Cardiac fibroblast (primary cell): ENCODE measurements at places on chromosomes 7 and 10.
A peak's percentile ranks its signal among the peaks of the same experiment; 100 is the strongest.

DNA sequence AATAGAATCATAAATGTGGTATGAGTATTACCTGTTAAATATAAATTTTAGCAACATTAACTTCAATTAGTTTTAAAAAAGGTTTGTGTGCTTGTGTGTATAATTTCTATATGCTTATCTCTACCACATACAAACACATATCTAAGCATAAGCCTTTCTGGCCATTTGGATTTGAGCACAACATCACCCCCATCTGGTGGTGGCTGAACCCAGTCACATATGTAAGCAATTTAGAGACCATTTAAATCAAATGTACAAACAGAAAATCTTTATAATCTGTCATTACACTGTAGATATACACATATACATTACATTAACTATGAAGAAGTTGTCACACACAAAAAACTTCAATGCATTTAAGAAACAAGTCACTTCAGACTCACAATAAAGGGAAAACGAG is 31.7 kb downstream of the GPR22 start:
- peak; percentile 48 for DNase-seq

DNA sequence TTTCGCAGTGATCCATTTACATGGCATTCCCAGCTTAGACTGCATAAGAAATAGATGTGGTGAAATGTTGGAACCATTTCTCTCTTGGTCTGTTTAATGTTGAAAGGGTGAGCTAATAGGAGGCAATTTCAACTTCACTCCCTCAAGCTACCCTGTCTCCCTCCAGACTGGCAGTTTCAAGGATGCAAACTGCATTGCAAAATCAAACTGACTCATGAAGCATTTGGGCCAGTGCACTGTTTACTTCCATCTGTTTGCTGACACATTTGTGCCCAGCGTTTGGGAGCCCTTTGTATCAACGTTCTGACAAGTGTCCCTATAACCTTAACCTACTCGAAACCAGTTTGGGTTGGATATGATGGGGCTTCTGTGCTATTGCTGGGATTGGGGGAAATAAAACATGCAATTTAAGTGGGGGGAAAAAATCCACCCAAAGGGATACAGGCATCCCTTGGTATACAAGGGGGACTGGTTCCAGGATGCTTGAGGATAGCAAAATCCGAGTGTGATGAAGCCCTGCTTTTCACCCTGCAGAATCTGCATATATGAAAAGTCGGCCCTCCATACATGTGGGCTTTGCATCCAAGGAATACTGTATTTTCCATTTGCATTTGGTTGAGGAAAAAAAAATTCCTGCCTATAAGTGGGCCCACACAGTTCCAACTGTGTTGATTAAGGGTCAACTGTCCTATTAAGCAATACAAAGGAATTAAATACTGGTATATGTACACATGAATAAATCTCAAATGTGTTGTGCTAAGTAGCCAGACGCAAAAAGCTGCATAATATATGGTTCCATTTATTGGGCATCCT is 15.6 kb downstream of the RHEB start:
- DNase-seq, result peak; percentile 93

DNA sequence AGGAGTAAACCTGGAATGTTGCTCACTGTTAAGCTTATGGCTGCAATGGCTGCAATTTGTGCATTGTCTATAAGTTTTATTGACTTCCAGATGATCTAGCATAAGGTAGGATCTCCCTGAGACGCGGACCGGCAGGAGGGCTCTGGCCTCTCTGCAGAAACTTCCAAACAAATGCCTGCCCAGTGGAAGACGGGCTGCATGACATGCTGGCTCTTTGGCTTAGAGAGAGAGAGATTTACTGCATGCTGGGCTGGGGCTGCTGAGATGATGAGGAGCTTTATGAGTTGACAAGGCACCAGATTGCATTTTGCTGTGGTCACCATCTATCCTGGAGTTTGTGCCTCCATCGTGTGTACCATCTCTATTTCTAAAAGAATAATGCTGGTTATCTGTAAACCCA is 193.2 kb downstream of the GALNT17 start:
- no peak for DNase-seq

- peak; percentile 38 for DNase-seq
These were observed 41.9 kb downstream of the MGAM2 start for GRCh38 chr7:142153400-142153799.

- no peak for DNase-seq
These were observed 34.0 kb upstream of the CALN1 start for GRCh38 chr7:72446131-72446530.

DNA sequence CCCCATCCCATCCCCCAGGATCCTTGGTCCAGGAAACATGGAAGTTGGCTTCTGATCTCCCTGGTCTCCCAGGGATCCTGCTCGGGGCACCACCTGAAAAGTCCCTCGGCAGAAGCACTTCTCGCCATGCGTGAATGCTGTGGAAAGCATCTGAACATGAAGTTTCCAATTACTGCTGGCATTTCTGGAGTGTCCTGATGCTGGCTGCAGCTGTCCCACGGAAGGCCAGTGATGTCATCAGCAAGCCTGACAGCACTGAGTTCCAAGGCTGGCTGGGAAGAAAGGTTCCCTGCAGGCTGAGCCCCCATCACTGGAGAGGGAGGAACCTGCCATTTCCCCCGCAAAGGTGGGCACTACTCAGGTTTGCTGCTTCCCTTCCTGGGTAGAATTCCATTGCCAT is 71.4 kb downstream of the KCNMA1 start:
- DNase-seq, result no peak

- DNase-seq, result peak; percentile 85
These were observed 2.5 kb downstream of the LRCH4 start for GRCh38 chr7:100583132-100584053.

DNA sequence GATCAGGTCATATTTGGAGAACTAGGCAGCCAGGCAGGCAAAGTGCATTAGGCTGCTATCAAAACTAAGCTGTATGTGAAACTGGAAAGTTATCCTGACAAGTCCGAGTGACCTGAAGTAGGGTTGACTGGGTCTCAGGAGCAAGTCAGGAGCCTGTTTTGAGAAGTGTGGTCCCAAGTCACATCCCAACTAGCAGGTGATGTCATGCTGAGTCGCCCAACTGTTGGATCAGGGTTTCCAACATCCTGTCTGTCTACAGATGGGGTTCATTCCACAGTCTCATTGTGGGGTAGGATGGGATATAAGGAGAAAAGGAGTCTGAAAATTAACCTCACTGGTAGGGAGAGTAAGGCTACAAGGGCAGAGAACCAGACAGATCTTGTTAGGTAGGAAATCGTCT is 27.0 kb downstream of the SLC26A4 start:
- peak; percentile 21 for DNase-seq

DNA sequence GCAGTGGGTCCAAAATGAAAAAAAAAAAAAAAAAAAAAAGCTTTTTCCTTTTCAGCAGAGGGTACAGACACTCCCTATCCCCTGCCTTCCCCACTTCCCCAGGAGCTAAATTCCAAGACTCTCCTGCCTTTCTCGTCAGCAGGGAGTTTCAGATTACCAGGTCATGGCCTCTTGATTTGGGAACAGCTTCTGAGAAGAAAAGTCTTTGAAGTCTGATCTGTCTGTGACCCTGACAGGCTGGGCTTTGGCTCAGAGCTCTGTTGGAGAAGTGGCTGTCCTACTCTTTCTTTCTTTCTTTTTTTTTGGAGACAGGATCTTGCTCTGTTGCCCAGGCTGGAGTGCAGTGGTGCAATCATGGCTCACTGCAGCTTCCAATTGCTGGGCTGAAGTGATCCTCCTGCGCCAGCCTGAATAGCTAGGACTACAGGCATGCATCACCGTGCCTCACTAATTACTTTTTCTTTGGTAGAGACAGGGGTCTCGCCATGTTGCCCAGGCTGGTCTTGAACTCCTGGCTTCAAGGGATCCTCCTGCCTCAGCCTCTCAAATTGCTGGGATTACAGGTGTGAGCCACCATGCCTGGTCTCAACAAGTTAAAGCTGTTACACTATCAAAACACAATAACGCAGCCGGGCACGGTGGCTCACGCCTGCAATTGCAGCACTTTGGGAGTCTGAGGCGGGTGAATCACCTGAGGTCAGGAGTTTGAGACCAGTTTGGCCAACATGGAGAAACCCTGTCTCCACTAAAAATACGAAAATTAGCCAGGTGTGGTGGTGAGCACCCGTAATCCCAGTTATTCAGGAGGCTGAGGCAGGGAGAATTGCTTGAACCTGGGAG is 59.9 kb downstream of the COL26A1 start:
- no peak for DNase-seq

DNA sequence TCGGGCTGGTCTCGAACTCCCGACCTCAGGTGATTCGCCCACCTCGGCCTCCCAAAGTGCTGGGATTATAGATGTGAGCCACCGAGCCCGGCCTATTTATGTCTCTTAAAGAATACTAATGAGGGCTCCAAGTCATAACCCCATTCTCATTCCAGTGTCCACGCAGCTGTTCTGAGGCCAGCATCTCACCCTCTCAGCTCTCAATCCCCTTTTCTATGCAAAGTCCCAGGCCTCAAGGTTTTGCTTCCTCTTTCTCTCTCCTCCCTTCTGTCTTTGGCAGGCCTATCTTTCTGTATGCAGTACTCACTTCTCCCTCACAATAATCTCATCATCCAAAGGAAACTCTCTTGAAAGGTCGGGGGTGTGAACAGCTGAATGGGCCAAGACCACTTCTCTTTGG is 28.0 kb upstream of the VSIR start:
- no peak for DNase-seq

DNA sequence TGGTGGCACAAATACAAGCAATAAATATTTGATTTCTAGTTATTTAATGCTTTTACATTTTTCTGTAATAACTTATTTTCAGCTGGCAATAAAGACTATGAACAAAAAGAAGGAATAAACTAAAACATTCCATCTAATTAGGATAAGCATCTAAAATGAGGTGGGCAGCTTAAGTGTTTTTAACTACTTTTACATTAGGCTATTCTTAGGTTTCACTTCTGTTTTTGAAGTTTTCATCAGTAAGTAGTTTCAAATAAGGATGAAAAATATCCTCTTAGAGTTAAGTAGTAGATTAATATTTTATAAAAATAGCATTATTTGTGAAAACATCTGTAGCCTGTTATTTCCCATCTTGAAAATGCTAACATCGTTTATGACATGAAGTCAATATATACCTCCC is 15.9 kb downstream of the NT5C2 start:
- DNase-seq, result no peak

GRCh38 chr7:103919272-103919868 is 70.1 kb downstream of the RELN start:
- no peak for DNase-seq

DNA sequence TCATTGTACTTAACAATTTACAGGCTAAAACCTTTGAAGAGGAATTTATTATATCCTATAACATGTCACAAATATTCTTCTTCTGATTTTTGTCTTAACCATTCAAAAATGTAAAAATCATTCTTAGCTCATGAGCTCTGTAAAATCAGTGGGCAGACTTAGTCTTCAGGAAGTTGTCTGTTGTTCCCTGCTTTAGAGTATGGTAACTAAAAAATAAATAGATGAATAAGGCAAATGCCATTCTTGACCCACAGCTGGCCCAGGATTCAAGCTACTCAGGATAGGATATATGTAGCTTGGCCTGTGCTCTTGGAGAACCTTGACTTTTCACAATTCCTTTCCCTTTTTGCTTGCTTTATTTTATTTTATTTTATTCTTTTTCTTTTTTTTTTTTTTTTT is 51.5 kb downstream of the LRRC4 start:
- peak; percentile 15 for DNase-seq

- no peak for DNase-seq
These were observed 268.5 kb downstream of the ADK start for GRCh38 chr10:74419491-74419951.

- DNase-seq, result peak; percentile 98
These were observed 65.0 kb downstream of the STK17A start for GRCh38 chr7:43647673-43648472.

GRCh38 chr10:133022776-133023100 is 65.0 kb upstream of the ADGRA1 start:
- DNase-seq, result peak; percentile 27

GRCh38 chr10:127402596-127403409 is 146.3 kb upstream of the NPS start:
- no peak for DNase-seq

GRCh38 chr10:127909716-127910463 is 3.0 kb downstream of the PTPRE start:
- DNase-seq, result no peak

DNA sequence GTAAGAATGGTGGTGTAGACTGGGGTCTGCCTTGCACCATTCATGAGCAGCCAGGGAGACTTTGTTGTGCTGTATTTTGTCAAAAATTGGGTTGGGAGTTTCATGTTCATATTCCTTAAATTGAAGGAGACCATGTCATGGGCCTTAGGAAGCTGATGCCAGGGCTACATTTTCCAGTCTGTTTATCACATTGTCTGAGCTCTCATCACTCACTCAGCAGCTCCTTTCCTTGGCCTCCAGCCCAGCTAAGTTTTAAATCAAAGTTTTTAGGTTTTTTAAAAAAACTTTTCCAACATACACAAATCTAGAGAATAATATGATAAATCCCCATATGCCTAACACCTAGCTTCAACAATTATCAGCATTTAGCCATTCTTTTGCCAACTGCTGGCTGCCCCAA is 12.6 kb upstream of the FAM13C start:
- peak; percentile 46 for DNase-seq

DNA sequence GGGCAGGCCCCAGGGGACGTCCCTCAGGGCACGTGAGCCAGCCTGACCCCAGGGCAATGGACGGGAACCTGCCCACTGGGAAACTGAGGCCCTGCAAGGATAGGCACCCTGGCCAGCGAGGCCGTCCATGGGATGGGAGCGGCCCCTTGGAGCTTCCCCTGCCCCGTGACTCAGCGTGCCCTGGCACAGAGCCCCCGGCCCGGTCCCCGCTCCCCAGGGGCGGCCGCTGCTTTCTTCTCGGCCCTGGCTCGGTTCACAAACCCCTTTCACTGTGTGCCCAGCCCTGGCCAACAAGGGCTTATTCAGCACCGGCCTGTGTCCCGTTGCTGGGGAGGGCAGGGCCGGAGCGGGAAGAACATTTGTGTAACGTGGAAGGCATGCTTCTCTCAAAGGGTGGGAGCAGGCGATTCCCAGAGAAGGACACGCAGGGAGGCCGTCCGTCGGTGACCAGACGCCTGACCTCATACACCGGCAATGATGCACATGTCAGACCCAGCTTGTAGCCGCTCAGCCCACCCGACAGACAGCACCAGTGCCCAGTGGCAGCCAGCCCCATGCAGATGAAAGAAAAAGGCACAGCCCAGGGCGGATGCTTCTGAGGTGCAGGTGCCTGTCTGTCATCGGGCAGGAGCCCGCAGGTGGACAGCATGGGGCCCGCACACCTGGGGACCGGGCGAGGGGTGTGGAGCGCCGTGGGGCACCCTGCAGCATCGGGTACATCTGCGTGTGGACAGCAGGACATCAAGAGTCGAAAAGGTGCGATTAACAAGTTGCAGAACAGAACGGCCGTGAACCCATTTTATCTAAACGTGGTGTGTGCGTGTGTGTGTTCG is 94.5 kb downstream of the PDGFA start:
- peak; percentile 14 for DNase-seq
